ENCODE measurements at places on chromosomes 12 and 14.

DNA sequence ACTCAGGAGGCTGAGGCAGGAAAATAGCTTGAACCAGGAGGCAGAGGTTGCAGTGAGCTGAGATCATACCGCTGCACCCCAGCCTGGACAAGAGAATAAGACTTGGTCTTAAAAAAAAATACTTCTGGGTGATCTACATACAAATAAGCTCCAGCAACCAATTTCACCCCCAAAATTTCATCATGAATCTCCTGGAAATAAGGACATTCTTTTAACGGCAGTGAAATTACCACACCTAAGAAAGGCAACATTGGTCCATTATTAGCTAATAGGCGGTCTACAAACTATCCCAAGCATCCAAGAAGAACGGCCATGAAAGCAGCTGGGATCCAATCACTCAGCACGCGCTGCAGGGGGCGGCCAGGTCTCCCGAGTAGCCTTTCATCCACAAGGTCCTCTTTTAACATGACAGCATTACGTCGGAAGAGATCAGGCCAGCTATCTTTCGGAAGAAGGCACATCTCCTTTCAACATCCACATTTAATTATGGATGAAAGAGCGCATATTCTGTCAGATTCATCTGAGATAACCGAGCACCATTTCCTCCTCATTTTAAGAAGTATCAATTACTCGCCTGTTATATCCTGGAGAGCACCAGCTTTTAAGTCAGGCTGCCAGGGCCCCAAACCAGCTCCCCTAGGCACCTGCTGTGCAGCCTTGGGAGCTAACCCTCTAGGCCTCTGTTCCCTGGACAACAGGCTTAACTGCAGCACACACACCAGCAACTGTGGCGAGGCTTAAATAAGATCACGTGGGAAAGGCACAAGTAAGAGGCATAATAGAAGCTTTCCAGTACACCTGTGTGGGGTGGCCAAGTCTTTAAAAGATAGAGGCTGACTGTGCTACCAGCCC lies 4.2 kb downstream of the SLC15A4 start:
- no peak for DNase-seq

DNA sequence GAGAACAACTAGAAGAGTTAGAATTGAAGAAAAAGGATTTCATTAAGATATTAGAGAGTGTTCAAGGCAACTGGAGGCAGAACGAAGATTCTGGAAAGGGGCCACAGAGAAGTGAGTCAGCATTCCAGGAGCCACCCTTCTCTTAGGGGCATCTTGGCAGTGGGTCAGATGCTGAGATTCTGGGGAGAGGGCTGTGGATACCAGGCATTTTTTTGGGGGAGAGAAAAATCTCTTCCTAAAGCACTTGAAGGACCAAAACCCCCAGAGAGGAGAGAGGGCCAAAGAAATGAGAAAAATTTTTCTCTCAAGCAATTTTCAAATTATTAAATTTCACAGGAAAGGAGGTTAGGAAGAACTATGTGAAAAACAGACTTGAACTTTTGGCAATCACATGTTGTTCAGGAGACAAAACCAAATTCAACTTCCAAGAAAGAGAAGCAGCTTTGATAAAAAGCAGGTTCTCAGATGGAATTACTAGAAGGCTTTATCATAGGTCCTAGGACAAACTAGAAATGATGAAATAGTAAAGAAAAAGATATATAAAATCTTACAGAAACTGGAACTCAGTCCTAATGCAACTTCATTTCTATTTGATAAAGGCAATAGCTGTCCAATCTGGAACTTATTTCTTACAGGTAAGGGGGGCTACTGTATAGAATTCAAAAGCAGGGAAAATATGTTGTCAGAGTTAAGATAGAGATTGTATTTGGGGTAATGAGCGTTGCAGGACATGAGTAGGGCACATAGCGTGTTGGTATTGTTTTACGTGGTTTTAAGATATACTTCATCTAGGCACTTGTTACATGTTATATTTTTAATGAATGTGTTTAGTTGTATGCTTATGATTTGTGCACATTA lies 1.1 kb upstream of the CLEC2D start:
- DNase-seq, result no peak

DNA sequence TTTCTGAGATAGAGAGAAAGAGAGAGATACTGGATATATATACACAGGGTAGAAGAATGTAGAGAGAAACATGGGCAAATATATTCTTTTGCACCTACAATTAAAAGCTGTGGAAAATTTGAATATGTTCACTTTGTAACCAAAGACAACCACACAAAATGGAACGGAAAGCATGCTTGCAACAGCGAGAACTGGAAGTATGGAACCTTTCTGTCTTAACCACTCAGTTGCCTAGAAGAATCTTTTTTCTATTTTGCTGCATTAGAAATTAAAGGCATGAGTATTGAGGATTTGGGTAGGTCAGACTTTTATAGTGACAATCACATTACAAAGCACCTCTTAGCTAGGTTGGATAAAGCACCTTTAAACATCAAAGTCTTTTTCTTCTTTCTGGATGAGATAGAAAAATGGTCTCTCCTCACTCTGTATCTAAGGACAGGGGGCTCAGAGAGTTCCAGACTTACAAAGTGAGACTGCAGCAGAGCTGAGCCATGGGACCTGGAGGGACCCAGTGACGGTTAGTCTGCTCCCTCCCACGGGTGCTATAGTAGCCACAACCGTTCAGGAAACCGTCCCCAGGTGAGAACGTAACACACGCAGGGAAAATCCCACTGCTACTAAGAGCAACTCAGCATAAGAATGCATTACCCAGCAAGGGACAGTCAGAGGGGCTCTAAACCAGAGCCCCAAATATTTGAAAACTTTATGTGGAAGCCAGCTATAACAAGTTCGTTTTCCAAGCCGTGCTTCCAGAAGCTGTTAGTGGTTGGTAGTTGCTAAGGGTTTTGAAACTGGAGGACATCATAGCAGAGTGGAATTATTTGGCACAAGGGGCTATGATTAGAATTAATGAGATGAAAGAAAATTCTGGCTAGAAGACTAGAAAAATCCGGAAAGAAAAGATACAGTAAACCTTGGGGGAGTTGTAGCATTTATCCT lies 97.1 kb downstream of the DAD1 start:
- DNase-seq, result no peak

GRCh38 chr14:53331247-53331646 lies 178.1 kb upstream of the DDHD1 start:
- DNase-seq, result no peak

DNA sequence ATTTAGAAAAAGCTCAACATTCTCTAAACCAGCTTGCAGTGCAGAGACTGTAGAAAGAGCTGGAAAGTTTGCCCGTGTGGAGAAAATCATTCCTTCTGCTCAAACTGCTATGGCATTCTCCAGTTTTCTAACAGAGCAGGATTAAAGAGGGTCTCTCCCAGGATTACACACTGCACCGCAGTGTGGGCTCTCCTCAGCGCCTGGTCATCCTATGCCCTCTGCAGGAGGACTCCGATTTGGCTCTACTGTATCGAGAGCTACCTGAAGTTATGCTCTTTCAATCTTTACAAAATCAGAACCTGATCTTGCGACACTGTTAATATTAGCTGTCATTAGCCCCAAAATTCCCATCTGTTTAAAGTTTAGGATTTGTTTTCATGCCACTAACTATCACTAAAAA lies 33.0 kb downstream of the BHLHE41 start:
- no peak for DNase-seq
